NCI-H1694 (cell line): ENCODE measurements at places on chromosomes 12 and 14.

DNA sequence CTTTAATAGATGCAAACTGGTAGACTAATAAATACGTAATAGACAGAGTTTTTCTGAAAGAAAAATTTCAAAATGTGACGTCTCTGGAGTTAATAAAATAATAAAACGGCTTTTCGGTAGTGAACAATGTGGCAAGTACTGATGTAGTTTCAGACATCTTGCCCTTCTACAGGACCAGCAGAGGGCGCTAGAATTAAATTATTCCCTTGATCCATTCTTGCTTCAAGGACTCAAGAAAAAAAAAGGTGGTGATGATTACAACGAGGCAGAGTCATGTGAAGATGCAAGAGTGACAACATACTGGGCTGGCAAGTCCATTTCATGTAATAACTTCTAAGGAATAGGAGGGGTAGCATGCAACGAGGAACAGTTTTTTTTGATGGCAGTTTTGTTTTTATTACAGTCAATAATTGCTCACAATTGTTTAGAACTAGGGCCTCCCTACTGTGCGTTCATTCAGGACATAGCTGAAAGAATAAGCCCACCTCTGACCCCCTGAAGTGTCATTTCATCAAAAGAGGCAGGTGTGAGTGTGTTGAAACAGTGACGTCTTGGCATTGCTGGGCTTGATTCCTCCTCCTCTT lies 101.0 kb upstream of the GZMB start:
- DNase-seq = peak; percentile 36

- no peak for DNase-seq
Observed at GRCh38 chr12:42819846-42820245, 230.3 kb upstream of the PRICKLE1 start.

GRCh38 chr14:22105006-22105623 lies 431.5 kb upstream of the OR4E1 start:
- DNase-seq = no peak

- DNase-seq = no peak
Observed at GRCh38 chr14:92037989-92038388, 1.9 kb downstream of the TRIP11 start.

- no peak for DNase-seq
Observed at GRCh38 chr12:3310271-3311026, 180.6 kb upstream of the PRMT8 start.

- DNase-seq = no peak
Observed at GRCh38 chr12:501722-502447, 42.1 kb downstream of the B4GALNT3 start.

DNA sequence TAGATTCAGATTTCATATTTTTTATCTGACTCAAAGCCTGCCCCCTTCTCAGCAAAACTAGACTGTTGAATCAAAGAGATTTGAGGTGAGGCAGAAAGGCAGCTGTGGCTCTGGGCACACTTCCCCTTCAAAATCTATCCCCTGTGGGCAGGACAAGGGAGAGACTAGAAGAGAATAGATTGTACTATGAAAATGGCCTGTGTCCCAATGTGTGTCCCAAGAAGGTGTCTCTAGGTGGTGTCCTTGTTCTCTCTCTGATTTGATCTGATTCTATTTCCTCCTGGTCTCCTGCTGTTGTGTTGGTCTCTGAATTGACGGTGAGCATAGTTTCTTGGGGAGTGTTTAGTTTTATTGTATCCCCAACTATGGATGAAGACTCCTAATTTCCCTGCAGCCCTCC lies 565.8 kb upstream of the ATP2B1 start:
- no peak for DNase-seq

- no peak for DNase-seq
Observed at GRCh38 chr14:88212691-88213090, 110.4 kb downstream of the KCNK10 start.

DNA sequence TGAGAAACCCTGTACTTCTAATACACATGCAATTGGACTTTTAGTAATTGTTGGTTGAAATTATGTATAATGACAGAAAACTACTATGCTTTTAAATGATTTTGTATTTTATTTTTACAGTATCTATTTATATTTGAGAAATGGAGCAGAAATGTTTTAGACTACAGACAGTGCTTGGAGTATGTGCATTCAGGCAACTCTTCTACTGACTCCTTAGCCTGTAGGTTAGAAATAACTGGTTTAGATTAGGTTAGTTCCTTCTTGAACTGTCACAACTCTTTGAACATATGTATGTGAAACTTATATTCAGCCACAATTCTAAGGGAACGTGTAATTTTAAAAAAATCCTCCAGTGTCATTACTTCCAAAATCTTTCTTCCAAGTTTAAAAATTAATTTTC lies 1.7 kb downstream of the FGFR1OP2 start:
- DNase-seq = no peak

DNA sequence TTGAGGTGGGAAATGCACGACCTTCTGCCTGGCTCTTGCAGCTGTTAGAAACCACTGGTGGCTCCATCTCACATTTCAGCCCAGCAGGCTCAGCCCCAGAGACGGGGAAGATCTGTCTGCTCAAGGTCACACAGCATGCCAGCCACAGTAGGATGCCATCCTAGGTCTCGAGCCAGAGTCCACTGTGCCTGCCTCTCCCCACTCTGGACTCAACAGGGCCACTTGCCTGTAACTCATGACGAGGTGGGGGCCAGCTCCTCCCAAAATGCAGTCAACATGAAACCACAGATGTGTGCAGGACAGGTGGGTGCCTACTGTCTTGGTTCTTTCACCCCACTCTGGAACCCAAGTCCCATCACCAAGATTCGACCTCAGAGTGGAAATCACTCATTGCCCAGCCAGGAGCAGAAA lies 23.2 kb downstream of the BCL11B start:
- DNase-seq = no peak

DNA sequence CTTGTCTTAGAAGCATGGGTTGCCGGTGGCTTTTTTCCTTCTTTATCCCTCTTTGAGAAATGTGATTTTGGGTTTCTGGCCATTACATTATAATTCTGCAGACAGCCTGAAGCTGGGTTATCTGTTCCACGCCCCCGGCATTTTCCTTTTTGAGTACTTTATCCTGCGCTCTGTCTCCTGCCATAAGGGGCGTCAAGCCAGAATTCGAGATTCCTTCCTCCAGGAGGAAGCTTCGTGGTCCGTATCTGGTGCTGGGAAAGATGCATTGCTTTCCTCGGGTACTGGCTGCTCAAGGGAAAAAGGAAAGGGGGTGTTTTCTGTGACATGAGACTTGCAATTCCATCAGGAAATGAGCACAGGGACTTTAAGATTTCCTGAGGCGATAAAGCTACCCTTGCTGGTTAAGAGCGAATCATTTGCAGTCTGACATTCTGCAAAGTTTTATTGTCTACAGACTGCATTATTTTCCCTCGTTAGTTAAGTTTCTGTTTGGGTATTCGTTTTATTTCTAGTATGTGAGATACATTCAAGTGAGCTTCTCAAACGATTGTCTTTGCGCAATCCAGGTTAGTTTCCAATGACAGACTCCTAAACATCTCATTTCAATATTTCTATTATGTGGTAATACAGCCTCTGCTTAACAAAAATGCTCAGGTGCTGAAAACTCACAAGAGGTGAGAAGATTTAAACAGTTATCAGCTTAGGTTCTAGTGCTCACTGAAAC lies 694 bp downstream of the AKAP5 start:
- DNase-seq = no peak

- DNase-seq = no peak
Observed at GRCh38 chr14:35332517-35333263, 40.5 kb downstream of the PSMA6 start.

- DNase-seq = no peak
Observed at GRCh38 chr12:126262829-126263228, 1197.6 kb downstream of the AACS start.

- DNase-seq = no peak
Observed at GRCh38 chr12:81221681-81222080, 143.8 kb downstream of the ACSS3 start.

DNA sequence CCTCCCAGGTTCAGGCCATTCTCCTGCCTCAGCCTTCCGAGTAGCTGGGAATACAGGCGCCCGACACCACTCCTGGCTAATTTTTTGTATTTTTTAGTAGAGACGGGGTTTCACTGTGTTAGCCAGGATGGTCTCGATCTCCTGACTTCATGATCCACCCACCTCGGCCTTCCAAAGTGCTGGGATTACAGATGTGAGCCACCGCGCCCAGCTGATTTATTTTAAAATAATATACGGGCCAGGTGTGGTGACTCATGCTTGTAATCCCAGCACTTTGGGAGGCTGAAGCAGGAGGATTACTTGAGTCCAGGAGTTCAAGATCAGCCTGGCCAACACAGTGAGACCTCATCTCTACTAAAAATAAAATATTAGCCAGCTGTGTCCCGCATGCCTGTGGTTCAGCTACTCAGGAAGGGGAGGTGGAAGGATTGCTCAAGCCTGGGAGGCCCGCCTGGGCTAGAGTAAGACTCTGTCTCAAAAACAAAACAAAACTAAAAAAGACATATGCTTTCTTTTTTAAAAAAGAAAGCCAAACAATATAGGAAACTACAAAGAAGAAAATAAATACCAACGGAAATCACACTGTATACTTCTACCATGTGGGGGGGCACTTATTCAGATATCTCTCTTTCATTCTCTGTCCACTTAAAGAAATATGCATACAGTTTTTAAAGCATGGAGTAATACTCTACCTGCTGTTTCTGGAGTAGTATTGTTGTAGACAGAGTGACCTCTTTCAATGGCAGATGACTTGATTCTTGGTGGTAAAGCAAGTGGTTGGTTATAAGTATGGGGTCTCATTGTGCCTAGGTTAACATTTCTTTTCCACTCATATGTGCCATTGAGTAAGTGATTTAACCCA lies 930 bp upstream of the MIA2 start:
- DNase-seq = no peak

GRCh38 chr12:81222846-81223592 lies 145.1 kb downstream of the ACSS3 start:
- no peak for DNase-seq

- no peak for DNase-seq
Observed at GRCh38 chr14:22650960-22651521, 6.9 kb upstream of the OR6J1 start.

DNA sequence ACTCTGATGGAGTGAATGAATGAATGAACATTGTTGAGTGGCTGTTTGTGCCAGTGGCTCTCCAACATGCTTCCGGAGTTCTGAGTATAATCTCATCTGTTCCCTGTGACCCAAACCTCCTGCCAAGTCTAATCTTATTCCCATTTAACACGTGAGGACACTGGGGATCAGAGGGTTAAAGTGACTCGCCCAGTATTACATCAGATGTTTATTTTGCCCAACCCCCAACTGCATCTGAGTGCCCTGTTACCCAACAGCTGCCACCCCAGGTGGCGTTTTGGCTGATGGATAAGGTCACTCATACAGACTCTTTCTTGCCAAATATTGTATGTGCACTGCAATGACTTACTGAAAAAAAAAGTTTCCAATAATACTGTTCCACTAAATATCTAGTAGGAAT lies 210.9 kb downstream of the EXOC5 start:
- peak; percentile 79 for DNase-seq

- no peak for DNase-seq
Observed at GRCh38 chr12:115259968-115260747, 576.2 kb upstream of the TBX3 start.

GRCh38 chr14:74891870-74892269 lies 10.2 kb downstream of the DLST start:
- no peak for DNase-seq

DNA sequence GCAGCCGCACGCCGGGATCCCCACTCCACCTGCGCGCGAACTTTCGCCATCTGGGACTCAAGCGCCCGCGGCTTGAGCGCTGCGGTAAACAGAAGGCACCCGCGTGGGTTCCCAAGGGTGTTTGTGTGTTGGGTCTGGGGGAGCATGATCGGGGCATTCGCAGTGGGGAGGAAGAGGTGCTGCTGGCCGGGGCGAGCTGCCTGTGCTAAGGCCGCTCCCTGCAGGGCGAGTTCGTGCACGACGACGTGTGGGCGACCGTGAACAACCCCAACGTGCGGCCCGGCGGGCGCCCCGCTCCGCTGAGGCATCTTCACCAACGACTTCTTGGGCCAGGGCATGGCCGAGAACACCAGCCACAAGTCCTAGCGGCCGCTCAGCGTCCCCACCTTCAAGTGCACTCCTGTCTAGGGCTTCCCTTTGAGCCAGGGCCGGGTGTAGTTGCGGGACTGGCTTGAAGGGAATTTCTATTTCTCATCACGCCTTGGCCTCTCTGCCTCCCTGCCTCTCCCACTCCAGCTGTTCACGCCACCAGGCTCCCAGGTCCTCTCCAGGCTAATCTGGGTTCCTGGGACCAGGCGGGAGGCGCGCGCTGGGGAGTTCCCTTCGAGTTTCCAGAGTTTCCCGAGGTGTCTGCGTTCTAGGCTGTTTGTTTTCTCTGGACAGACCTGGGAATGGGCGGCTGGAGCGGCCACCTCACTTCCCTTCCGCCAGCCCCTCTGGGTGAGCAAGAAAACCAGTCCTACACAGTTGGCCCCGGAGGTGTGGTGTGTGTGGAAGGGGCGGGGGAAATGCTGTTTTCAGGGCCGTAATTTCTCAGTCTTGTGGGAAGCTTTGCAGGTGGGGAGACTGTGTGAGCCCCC lies 417.8 kb upstream of the TMTC1 start:
- DNase-seq = no peak

- DNase-seq = no peak
Observed at GRCh38 chr12:11962860-11963259, 107.9 kb upstream of the BCL2L14 start.

GRCh38 chr12:92143686-92144630 lies 1.7 kb downstream of the BTG1 start:
- peak; percentile 58 for DNase-seq

DNA sequence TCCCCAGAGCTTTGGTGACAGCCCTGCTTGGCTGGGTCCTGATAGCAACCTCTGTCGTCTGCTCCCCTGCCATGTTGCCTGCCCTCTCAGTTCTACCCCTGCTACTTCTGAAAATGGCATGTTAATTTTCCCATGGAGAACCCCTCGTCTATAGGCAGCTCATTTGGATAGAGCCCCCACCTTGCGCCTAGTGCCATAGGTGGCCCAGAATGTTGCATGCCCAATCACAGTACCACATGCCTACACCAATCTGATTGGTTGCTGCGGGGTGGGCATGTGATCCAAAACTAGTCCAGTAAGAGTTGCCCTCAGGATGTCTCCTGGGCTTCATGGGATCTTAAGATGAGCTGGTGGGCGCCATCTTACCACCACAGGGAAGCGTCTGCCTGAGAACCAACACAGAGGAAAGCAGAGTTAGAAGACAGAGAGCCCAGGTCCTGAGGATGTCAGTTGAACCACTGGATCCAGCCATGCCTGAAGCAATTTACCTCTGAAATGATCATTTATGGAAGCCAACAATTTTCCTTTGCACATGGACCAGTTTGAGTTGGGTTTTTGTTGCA lies 85.7 kb downstream of the PAPOLA start:
- DNase-seq = no peak

GRCh38 chr12:9760699-9761418 lies at the start of gene CD69:
Gene CD69, minus strand, starts transcription at chr12:9760901. Its CDS starts 81 bp downstream, at chr12:9760820.
- no peak for DNase-seq

- DNase-seq = peak; percentile 77
Observed at GRCh38 chr14:24279301-24280186, 8.1 kb upstream of the RABGGTA start.

GRCh38 chr14:36716614-36717184 lies 55.0 kb downstream of the PAX9 start:
- DNase-seq = no peak

GRCh38 chr14:101979666-101980065 lies 15.3 kb downstream of the DYNC1H1 start:
- no peak for DNase-seq

GRCh38 chr14:30191639-30192279 lies 264.1 kb upstream of the PRKD1 start:
- DNase-seq = no peak
